T-cell (primary cell): ENCODE measurements at places on chromosomes 11 and 22. TPM values are rescaled to one million over a fixed set of nuclear protein-coding genes. Genes with fewer than 3 reads are reported as not detected.

Gene FIBP
- total RNA-seq: 39.2 TPM

Gene ST14
- 0.49 TPM for total RNA-seq

- H3K4me1 ChIP-seq: no peaks in the 10 kb centered on the region
- no peak overlapping the region for H3K4me3 ChIP-seq
- H3K27ac ChIP-seq: no peak overlapping the region
- H3K36me3 ChIP-seq: no peaks in the 10 kb centered on the region
Observed at GRCh38 chr11:126132319-126132718, 69.7 kb upstream of the CDON start.

DNA sequence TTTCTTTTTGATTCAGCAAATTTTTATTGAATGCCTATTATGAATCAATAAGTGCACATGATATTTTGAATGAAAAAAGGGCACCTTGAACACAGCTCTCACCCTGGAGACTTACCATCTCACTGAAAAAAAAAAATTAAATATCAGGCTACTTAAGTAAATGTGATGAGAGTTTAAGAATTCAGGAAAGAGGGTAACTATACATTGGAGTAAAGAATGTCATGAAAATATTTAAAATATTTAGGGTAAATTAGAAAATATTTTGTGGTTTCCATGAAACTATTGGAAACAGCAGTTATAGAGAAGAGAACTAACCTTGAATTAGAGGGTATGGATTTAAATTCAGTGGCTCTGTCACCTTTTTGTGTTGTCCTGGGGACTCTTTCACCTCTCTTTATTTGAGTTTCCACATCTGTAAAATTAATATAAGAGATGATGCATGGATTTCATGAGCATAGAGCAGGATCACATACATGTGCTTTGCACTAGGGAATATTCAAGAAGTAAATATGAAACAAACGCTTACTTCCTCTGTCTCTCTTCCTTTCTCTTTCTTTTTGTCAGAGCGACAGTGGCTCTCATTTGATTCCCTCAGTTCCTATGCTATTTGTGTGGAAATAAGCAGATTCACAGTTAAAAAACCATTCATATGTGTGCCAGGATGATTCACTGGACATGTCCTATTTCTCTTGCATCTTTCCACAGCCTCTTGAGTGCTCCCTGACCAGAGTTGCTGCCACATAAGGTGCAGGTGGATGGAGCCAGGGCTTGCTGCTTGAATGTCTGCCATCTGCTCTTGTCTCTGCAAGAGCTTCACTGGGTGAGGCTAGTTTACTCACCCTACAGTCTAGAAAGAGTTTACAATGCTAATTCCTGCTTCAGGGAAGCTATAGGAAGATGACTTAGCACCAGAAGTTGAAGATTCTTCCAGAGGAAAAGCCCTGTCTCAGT, 533.1 kb downstream of the ETS1 start:
- no peaks in the 10 kb centered on the region for H3K27me3 ChIP-seq
- DNase-seq: no peak
- H3K36me3 ChIP-seq: no peaks in the 10 kb centered on the region
- peak overlapping the region; percentile 83 for H3K27ac ChIP-seq
- H3K4me3 ChIP-seq: peak overlapping the region; percentile 35

DNA sequence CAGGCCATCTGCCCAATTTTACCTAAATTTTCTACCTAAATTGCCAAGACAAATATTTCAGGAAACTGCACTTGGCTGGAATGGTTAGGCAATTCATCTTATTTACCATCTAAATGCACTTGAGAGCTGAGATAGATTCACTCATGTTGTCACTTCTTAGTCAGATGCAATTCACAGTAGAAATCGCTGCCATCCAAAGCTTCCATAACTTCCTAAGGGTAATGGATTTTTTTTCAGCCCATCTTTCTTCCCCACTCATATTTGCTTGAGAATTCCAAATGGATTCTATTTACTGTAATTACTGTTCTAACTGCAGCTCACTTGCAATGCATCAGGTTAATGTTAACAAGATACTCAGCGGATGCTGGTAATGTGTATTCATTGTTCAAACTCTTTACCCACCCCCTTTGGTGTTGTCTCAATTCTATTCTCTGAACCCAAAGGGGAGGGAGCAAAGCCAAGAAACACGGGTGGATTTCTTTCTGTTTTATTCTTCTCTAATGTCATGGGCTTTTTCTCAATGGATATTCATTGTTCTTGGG, 96.0 kb downstream of the TENM4 start:
- no peak for DNase-seq
- H3K4me3 ChIP-seq: no peak overlapping the region
- no peaks in the 10 kb centered on the region for H3K36me3 ChIP-seq
- H3K27ac ChIP-seq: no peak overlapping the region
- no peaks in the 10 kb centered on the region for H3K27me3 ChIP-seq
- no peaks in the 10 kb centered on the region for H3K4me1 ChIP-seq
